ENCODE measurements at places on chromosomes 7 and 10.

DNA sequence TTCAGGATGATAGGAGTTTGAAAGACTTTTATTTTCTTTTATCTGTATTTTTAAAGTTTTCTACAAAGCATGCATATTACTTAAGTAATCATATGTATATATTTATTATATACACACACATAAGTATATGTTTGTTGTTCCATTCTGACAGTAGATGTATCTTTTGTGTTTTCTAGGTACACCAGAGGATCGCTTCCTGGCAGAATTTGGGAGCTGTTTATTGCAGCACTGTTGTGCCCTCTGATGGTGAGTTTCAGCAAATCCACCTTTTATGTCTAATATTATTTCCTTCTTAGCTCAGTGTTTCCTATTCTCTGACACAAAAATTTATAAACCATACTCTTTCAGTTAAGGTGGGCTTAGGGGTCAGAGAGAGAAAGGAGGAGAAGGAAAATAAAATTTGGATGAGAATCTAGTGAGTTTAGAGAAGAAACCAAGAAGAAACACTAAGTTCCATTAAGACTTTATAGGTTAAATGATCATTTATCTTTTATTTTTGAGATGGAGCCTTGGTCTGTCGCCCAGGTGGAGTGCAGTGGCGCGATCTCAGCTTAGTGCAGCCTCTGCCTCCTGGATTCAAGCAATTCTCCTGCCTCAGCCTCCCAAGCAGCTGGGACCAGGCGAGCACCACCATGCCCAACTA lies 59.2 kb upstream of the OIT3 start:
- DNase-seq: peak; percentile 58

GRCh38 chr10:75126277-75126676 lies 14.8 kb downstream of the SAMD8 start:
- no peak for DNase-seq

- DNase-seq: no peak
Observed at GRCh38 chr7:151167197-151167961, at the start of gene GBX1. Gene GBX1, minus strand, starts transcription at chr7:151167694. Its CDS starts 146 bp downstream, at chr7:151167548.

- no peak for DNase-seq
Observed at GRCh38 chr7:91995391-91996105, 54.9 kb downstream of the AKAP9 start.

All from NCI-H1092 treated with DMSO at 0.1 percent for 48 hours (cell line).